WTC11 (cell line): ENCODE measurements at places on chromosomes 13 and 19. TPM values are rescaled to one million over a fixed set of nuclear protein-coding genes. Genes with fewer than 3 reads are reported as not detected.

The ACTMAP gene
- 29.6 to 42.4 TPM (median 40.2 TPM) in 3 replicates for total RNA-seq

DNA sequence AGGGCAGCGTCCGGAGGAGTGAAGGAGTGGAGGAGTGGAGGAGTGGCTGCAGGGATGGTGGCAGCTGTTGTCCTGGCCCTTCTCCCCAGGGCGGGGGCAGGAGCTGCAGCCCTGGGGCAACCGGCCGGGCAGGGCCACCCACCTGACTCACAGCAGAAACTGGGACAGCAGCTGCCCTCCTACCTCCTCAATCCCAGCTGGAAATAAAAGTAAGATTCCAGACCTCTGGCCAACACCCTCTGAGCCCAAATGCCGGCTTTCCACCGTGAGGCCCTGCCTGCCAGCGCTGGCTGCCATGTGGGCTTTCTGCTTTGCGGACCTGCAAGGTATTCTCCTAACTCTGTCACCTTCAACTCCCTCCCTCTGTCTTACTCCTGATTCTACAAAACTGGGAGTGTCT, 3.3 kb upstream of the CLPP start:
- DNase-seq = no peak

The NCAN gene
- 1.9 to 3.0 TPM (median 2.5 TPM) in 3 replicates for total RNA-seq

DNA sequence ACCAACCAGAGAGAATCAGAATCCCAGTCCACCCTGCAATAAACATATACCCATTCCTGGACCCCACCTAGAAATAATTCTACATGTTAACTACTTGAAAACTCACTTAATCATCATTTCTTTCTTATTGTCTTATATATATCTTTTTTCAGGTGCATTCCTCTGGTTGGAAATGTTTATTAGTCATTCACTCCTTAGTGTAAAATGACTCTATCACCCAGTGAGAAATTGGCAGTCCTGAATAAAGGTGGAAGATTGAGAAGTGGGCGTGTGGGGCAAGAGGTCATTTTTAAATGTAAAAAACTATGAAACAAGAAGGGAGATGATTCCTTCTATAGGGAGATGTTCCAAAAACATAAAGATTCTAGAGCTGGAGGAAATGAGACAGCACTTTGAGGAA, 101.2 kb upstream of the MBNL2 start:
- no peak for DNase-seq

The OR10H1 gene
- total RNA-seq = not detected in 3 replicates

DNA sequence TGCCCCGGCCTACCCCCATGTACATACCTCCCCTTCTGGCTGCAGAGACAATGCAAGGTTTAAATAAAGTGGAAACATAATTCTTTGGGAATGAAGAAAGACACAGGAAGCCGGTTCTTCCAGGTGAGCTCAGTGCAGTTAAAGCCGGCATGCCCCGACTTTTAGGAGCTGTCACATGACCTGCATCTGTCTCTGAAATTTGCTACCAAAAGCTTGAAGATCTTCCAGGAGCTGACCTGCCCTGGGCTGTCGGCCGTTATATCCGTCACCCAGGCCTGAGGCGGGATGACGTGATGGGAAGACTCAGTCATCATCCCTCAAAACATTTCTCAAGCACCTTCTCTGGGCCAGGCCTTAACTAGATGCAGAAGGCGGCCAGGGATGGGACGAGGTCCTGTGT, 10.3 kb downstream of the RAB8A start:
- no peak for DNase-seq

DNA sequence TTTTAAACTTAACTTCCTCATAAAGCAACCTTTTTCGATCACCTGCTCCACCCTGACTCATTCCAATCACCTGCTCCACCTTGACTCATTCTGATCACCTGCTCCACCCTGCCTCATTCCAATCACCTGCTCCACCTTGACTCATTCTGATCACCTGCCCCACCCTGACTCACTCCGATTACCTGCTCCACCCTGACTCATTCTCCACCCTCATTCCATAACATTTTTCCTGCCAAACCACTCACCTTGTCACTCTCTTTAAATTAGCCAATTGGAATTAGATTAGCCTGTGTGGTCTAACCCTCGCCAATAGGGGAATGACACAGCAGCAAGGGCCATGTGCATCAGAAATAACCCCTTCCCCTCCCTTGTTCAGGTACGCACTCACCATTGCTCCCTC, 31.9 kb upstream of the ZNF83 start:
- DNase-seq = no peak

The ADAMTSL5 gene
- 0.55 to 1.9 TPM (median 1.5 TPM) in 3 replicates for total RNA-seq

- peak; percentile 87 for DNase-seq
Measured at GRCh38 chr19:6412447-6413091, 12.0 kb downstream of the KHSRP start.

DNA sequence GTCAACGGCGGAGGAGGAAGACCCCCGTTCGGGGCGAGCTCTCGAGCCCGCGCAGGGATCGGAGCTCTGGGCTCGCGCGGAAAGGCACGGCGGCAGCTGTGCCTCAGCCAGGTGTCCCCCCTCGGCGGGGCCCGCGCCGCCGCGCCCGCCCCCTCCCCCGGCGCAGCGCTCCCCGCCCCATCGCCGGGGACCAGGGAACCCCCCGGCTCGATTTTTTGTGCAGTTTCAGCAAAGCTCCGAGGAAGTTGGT, 110.0 kb downstream of the KCNRG start:
- no peak for DNase-seq

DNA sequence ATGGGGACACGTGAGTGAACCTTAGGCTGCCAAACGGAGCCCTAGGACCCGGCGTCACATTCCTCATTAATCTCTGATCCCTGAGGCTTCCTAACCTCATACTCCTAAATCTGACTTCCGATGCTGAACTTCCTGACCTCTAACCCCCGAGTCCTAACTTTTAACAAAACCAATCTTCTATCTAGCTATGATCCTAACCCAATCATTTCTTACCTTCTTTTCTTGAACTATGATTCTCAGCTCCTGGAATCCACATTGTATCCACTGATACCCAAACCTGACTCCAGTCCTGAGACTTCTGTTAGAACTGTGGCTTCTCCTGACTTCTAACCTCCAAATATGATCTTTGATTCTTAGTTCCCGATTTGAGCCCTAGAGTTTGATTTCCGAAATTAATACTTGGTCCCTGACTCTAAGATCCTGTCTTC, 447 bp downstream of the NFKBIB start:
- DNase-seq = no peak

- DNase-seq = no peak
Measured at GRCh38 chr19:888581-889385, 4.2 kb downstream of the MED16 start.

The STK24 gene
- 122 to 138 TPM (median 134 TPM) in 3 replicates for total RNA-seq

- DNase-seq = no peak
Measured at GRCh38 chr13:66926200-66926850, 303.8 kb downstream of the PCDH9 start.

The ZNF71 gene
- total RNA-seq = 6.7 to 8.0 TPM (median 7.0 TPM) in 3 replicates
